ENCODE measurements at places on chromosomes 16 and 17.

- DNase-seq, result no peak
These were observed 157.7 kb downstream of the CDH11 start for GRCh38 chr16:64964126-64964540.

GRCh38 chr17:8492121-8492520 is 56.4 kb downstream of the NDEL1 start:
- no peak for DNase-seq

DNA sequence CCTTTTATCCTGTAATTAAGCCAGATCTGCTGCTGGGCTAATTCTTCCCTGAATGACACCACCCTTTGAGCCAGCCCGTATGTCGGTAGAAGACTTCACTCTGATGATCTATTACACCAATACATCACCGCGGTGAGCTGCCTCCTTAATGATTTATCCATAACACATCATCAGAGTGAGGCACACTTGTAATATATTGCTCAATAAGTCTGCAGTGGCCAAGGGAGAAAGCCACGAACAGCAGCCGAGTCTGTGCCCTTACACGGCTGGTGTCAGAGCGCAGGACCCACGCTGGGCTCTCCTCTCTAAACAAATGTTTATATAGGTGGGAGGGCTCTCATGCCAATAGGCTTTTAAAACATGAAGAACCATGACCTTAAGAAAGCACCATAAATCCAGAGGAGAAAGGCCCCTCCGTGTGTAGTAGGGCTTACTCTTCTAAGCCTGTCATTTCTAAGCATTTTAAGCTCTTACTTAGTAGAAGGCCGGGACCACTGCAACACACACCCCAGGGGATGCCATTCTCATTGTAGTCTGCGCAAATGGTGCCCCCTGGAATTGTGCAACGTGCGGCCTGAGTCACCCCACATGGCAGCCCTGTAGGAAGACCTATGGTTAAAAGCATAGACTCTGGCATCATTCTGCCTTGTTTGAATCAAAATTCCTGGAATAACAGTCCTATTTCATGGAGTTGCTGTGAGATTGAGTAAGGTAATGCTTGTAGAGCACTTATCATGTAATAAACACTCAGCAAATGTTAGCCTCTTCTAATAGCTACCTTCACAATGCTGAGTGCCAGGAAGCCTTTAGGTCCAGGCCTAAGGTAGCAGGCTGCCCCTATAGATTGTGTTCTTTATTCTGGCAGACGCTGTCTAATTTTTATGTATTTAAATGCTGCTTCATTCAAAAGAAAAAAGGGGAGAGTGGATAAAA is 26.1 kb downstream of the MRPS23 start:
- no peak for DNase-seq

DNA sequence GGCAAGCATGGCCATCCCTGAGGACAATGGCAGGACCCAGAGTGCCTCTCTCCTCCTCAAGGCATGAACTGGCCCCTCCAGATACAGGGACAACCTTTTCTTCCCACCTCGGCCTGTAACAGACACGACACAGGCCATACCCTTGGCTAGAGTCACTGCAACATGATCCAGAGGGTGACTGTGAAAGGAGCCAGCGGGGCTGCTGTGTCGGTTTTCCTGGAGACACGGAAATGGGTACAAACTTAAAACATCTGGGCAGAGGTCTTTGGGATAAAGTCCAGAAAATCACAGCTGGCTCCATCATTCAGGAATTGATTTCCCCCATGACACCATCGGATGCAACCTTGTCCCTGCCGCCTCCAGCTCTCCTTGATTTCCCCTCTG is 5.3 kb downstream of the CEP295NL start:
- DNase-seq, result no peak

GRCh38 chr16:27759967-27760788 is 210.2 kb downstream of the KATNIP start:
- no peak for DNase-seq

DNA sequence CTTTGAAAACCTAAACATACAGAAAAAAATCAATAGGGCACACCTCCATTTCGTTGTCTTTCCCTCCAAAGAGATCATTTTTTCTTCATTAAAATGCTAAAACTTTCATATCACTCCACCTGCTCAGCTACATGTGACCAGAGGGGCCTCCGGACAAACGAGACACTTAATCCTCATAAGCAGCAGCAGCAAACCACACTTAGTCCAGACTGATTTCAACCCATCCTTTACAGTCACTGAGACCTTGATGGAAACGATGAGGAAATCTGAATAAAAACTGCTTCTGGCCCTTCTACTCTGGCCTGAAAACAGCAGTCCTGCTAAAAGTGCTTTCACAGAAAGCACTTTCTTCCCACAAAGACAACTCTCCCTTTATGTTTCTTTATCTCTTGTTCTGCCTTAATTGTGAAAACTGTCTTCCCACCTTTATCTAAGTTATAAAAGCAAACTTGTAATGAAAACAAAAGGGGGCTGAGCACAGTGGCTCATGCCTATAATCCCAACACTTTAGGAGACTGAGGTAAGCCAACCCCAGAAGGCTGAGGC is 4.6 kb downstream of the ANKRD11 start:
- no peak for DNase-seq

GRCh38 chr17:50594128-50594823 is 33.8 kb downstream of the CACNA1G start:
- no peak for DNase-seq

DNA sequence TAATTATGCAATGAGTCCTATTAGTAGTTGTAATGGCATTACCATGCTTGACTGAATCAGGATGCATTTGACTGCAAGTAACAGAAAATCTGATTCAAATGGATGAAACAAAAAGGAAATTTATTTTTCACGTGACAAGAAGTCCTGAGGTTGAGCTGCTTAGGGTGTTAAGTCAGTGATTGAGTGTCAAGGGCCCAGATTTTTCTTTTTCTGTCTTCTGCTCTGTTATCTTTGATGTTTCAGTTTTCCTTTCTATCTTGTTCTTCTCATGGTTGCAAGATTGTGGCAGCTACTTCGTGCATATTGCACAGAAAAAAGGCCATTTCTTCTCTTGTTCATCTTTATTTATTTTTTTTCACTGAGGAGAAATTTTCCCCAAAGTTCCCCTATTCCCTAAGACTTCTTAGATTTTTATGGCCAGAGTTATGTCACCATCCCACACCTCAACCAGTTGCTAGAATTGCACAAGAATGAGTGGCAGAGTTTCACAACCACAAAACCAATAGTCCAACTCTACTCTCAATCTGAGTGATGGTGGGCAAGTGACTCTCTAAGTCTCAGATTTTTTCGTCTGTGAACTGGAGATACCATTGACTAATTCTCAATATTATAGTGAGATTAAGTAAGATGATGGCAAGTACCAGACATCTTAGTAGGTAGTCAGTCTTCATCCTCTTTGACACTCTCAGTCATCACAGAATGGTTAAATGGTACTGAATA is 15.7 kb upstream of the GPR139 start:
- no peak for DNase-seq

DNA sequence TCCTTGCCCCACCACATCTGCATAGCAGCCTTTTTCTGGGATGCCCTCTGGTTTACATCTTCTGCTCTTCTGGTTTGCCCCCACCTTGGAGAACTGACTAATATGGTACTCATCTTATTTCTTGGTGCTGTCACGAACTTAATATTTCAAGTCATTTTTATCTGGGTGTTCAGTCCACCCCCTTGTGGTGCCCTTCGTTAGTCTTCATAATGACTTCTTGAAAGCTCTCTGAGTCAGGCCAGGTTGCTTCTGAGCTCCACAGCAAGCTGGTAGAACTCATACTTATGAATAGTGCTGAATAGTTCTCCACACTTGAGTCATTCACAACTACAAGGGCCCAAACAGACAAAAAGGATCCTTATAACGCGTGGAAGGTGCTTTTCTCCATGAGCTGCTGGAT is 35.8 kb upstream of the TEKT3 start:
- no peak for DNase-seq

- DNase-seq, result no peak
These were observed 539 bp downstream of the LRRC45 start for GRCh38 chr17:82023447-82024241.

Measured in sciatic nerve (tissue), 2 donors.